ENCODE measurements at places on chromosomes 1 and 21.

DNA sequence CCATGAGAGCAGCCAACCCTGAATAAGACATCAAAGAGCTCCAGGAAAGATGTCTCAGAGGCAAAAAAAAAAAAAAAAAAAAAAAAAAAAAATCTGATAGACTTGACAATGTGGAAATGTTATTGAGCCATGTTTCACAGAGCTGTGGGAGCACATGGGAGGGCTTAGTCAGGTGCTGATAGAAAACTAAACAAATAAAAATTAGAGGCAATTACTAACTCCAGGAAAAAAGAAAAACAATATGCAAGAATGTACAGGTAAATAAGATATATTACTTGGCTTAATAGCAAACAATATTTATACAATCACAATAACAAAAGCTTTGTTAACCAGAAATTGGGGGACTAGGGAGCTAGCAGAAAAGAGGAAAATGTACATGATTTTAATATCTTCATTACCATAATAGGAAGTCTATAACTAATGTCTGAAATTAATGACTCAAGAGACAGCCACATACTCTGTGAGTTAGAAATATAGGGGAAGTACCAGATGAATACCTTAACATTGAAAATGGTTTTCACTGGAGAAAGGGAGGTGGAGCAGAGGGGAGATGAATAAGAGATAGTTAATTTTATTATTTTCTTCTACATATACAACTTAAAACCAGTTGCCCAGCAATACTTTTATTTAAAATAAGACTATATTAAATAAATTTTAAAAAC, 16.9 kb upstream of the RGS16 start:
- no peak for DNase-seq

DNA sequence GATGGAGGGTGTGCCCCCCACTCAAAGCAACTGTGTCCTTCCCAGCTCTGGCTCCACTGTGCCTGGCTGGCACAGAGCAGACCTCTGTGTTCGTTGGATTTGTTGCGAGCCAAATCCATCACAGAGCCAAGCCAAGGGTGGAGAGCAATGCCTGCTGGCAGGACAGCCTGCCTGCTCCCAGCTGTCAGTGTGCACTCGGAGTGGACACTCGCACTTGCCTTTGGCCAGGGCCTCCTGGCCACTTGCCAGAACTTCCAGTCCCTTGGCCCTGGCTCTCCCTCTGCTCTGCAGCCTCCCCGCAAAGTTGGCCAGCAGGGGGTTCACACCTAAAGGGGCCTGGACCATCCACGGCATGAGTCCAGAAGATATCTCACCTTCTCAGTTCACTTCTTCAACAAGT, 16.4 kb downstream of the HEYL start:
- no peak for DNase-seq

DNA sequence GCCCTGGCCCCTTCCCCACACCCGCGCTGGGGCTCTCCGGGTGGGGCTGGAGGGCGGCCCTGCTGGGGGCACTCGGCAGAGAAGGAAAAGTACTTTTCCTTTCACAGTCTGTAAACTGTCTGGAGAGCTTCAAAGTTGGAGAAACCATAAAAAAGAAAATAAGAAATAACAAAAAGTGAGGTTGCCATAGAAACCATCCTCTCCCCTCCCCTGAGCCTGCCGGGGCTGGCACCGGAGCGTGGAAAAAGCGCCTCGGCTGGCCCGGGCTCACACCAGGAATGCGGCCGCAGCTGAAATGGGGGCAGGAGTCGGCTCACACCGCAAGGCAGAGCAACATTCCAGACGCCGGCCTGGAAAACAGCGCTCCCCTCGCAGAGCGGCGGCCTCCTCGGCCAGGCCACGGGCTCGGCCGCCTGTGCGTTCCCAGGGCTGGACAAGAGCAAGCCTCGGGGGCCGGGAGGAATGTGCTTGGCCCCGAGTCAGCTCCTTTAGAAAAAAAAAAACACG, 69.2 kb downstream of the MORN1 start:
- no peak for DNase-seq

- no peak for DNase-seq
Measured at GRCh38 chr1:228180271-228180958, 14.8 kb downstream of the IBA57 start.

DNA sequence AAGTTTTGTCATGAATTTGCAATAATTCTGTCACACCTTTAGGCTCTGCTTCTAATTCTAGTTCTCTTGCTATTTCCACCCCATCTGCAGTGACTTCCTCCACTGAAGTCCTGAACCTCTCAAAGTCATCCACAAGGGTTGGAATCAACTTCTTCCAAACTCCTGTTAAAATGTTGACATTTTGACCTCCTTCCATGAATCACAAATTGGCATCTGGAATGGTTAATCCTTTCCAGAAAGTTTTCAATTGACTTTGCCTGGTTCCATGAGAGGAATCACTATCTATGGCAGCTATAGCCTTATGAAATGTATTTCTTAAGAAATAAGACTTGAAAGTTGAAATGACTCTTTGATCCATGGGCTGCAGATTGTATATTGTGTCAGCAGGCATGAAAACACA, 19.7 kb upstream of the SFT2D2 start:
- DNase-seq, result no peak

- no peak for DNase-seq
Measured at GRCh38 chr1:50251702-50252101, 143.0 kb downstream of the ELAVL4 start.

DNA sequence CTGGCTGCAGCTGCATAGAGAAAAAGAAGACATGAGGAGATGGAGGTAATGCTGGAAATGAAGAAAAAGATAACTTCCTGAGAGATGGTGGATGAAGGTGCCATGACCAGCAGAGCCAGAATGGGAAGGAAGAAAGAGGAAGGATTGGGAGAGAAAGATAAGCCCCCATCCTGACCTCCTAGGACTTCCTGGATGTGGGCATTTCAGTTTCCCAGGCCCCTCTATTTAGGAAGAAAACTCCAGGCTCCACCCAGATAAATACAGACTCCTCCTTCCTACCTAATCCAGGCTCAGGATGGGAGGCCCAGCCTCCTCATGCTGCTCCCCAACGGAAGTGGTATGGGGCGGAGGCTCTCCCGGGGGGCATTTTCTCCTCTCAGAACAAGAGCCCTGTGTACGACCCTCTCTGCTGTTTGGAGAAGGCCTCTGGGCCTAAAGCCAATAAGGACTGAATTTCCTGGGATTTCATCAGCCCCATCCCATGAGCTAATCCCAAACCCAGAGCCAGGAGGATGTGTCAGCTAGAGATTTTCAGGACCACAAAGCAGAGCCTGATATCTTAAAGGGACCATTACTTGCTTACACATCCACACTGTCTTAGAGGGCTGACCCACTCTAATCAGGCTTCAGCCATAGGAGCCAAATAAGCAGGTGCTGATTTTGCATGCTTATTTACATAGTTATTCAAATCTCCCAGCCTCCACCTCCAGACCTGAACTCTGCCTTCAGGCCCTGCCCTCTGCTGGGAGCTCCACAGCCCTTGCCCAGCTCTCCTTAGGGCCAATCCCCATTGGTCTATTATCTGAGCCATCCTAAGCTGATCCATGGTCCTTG, 5.1 kb upstream of the ARHGEF2 start:
- DNase-seq, result no peak

GRCh38 chr1:30302858-30303257, 420.5 kb downstream of the MATN1 start:
- DNase-seq, result no peak

GRCh38 chr1:53037159-53037558, 24.9 kb upstream of the PODN start:
- DNase-seq, result no peak

DNA sequence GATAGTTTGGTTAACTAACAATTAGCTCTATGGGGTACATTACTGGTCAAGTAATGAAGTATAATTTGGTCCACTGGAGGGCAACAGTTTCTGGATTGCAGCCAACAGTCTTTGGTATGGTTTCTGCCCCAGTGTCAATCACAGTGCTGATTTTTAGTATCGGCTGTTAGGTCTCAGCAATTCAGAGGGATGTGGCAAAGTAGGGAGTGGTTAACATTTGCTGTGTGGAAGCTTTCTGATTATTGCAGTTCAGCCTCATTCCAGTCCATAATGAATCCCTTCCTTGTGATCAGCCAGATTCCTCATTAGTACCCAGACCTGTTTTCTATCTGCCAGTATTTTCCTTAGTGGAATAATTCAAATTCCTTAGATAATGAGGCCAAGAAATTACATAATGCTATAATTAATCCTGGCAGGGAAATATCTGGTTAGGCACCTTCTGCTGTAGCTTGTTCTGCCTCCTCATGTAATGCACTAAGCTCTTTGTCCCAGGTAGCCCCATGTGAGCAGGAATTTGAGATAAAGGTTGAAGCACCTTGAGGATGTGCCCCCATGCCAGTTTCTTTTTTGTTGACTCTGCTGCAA, 14.0 kb downstream of the F3 start:
- DNase-seq, result no peak

DNA sequence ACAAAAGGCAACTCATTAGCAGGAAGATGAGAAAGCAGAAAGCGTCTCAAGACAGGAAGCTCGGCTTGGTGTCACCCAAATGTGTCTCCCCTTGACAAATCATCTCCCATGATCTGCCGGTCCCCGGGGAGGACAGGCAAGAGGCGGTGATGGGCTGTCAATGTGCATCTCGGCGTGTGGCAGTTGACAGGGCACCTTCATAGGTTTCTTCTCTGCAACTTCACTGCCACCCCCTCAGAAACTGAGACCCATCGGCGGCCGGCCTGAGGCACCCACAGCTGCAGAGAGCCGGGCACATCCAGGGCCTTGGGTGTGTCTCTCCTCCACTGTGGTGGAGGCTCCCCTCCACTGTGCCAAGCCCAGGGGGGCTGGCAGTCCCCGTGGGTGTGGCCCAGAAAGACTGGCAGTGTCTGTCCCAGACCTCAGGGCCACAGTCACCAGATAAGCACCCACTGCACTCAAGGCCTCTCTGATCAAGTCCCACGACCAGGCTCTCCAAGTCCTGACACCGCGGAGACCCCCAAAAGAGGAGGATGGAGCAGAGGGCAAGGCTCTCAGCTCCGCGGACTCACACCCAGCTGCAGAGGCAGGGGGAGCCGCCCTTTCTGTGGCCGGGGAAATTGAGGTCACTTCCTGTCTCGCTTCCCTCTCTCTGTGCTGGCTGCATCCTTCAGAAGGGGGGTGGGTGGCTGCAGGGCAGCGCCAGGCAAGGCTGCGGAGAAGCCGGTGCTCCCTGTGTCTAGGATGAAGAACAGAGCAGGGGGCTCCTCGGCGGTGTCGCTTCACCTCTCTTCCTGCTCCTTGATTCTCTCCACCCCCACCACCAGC, 39.6 kb upstream of the LBR start:
- peak; percentile 77 for DNase-seq

GRCh38 chr21:17570786-17571185, 41.9 kb downstream of the BTG3 start:
- no peak for DNase-seq

DNA sequence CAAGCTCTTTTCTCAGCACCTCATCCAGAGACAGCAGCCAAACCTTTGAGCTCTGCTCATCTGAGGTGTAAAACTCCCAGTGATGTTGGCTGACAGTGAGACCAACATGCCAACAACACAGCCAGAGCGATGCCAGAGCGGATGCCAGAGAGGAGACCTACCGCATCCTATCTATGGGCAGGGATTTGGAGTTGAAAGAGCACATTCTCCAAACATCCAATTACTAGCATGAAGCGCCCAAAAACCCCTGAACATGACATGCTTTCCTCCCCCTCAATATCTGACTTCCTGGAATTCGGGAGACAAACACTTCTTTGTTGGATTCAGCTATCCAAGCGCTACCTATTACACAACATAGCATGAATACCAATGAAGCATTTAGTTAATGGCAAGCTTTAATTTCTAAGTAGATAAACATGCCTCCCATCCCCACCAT, 23.1 kb upstream of the PAXBP1 start:
- no peak for DNase-seq

DNA sequence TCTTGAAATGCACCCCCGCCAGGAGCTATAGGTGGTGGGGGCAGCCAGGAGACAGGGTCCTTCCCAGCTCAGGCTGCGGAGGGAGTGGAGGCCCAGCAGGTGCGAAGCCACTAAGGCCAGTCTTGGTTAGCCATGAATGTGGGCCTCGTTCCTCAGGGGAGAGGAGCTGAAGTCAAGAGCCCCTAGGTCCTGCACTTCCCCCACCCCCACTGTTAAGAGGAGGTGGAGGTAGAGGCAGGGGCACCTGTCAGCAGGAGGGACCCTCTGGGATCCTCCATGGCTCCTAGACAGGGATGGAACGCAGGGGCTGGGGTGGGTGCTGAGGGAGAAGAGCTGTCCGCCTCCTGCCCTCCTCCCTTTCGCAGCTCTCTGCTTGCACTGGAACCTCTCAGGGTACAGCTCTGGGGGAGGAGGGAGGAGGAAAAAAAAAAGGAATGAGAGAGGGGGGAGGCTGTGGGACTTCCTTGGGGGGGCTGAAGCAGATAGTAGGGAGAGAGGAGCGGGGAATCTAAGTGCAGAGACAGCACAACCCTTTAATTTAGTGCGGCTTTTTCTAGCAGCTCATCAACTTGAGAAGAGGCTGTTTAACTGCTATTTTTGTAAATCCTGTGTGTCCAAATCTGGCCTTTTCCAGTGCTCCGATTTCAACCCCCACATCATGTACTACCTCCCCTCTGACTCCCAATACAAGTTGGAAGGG, 37.0 kb downstream of the MATN1 start:
- no peak for DNase-seq

GRCh38 chr1:244102468-244102867, 51.4 kb downstream of the ZBTB18 start:
- no peak for DNase-seq

- no peak for DNase-seq
Measured at GRCh38 chr1:93728480-93729131, 47.0 kb upstream of the BCAR3 start.

DNA sequence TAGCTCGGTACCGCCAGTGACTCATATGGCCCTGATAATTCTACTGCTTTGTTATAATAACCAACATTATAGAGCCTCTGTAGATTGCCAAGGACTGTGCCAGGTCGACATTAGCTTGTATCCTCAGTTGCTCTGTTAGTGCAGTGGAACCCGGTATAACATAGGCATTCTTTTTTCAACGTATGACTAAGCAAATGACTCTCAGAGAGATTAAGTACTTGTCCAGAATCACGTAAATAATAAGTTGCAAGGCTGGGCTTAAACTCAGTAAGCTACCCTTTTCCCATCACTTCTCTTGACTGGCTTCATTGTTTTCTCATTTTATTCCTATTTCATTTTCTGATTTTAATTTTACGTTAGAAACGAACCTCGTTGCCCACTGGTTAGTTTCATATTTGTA, 85.1 kb downstream of the UBE4B start:
- no peak for DNase-seq

Measured in activated CD4-positive, alpha-beta T cell treated with anti-CD3 and anti-CD28 coated beads, Interleukin-2, amount 50 U/mL, for 24 hours (primary cell).